ENCODE measurements at places on chromosomes 16 and 17. TPM values are rescaled to one million over a fixed set of nuclear protein-coding genes. Genes with fewer than 3 reads are reported as not detected.
A peak's percentile ranks its signal among the peaks of the same experiment; 100 is the strongest.

DNA sequence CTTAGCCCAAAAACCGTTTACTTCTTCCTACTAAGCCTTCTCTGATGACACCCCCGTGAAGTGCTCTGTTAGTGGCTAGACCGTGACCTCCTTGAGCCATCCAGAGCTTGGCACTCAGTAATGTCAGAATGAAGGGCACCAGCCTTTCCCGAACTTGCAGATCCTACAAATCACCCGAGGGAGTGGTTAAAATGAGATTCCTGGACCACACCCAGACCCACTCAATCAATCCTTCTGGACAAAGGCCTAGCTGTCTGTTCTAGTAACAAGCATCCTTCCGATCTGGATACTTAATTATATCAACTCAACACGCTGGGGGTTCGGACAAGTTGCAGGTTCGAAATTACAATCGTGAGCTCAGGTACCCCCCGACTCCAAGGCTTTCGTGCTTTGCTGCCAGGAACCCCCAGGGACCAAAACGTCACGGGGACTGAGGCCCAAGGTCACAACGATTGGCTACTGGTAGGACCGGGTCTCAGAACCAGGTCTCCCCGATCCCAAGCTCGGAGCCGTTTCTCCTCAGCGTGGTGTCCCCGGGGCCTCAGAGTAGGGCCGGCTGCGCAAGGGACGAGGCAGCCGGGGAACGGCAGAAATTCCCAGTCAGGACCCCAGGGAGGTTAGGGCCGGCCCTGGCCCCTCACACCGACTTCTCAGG is 527 bp downstream of the CIAPIN1 start:
- DNase-seq, result peak; percentile 10

DPEP1 gene
- 18.0 TPM for polyA plus RNA-seq

KCNH4 gene
- polyA plus RNA-seq, result not detected

DNA sequence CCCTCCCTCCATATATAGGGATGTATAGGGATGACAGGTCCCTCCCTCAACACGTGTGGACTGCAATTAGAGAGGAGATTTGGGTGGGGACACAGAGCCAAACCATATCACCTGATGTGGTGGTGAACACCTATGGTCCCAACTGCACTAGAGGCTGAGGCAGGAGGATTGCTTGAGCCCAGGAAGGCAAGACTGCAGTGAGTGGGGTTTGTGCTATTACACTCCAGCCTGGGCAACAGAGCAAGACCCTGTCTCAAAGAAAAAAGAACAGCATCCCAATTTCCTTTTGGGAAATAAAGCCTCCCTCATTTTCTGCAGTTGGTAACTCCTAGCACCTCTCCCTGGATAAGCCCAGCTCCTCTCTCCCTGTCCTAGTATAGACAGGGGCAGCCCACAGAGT is 23.8 kb upstream of the LYRM9 start:
- no peak for DNase-seq

RNF157 gene
- polyA plus RNA-seq, result 27.5 TPM

DNA sequence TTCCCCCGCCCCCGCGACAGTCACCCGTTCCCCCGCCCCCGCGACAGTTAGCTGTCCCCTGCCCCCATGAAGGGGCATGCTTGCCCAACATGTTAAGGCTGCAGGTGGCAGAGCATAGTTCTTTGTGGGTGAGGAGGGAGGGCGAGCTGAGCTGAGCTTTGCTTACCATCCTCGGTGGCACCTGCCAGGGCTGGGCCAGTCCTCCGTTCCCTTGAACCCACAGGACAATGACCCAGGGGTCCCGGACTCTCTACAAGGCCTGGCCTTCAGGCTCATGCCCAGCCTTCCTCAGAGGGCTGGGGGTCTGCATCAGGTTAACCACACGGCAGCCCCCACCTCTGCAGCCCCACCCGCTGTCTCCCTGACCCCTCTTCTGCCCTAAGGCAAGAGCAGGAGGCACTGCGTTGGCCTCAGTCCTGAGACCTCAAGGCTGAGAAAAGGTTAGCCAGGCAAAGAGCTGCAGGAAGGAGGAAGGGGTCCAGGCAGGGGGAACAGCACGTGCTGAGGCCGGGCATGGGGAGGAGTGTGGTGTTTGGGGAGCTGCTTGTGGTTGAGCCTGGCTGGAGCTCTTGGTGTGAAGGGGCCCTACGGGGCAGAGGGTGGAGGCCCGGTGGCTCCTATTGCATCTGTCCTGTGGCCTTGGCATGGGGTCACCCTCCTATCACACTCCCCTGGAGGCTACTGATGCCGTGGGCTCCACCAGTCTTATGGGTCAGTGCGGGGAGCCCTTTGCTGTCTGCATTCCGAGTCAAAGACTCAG is 11.4 kb upstream of the DOC2B start:
- no peak for DNase-seq

SMIM36 gene
- 0.06 TPM for polyA plus RNA-seq

- DNase-seq, result no peak
These were observed 18.5 kb downstream of the GAA start for GRCh38 chr17:80119839-80120238.

- no peak for DNase-seq
These were observed 1.6 kb downstream of the HOXB2 start for GRCh38 chr17:48543107-48543853.

DNA sequence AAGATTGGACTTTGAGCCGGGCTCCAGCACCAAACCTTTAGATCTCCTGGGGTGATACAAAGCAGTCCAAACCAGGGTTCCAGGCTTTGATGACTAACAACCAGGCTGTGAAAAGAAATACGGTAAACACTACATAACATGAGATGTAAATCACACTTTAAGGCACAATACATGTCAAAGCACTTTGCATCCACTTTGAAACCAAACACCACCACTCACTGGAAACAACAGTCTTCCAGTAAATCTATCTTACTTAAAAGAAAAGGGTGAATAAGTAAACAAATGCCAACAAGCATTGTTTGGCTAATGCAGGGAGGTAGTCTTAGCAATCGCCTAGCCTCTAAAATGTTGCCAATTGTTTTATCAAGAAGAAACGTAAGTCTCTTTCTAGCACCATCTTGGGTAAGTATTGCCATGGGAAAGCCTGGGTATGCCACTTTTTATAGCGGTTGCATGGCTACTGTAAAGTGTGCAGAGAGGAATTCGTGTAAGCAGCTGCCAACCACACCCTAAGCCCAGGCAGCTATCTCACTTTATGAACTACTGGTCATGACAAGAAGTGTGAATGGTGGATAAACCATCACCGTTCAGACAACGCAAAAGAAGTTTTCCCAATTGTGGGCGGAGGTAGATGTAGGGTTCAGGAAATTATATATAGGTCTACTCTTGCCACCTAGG is 267.4 kb upstream of the PSMD7 start:
- DNase-seq, result no peak

DNA sequence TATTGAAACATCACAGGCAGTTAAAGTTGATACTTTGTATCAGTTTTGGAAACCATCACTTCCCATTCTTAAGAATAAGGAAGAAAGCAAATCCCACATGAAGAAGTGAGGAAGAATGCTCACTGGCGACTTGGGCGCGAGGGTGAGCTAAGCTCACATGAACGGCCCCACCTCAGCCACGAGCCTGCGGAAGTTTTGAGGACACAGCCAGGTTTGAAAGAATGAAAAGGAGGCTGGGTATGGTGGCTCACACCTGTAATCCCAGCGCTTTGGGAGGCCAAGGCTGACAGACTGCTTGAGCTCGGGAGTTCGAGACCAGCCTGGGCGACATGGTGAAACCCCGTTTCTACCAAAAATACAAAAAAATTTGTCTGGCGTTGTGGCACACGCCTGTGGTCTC is 110.3 kb upstream of the CHMP6 start:
- no peak for DNase-seq

- DNase-seq, result no peak
These were observed 2.0 kb downstream of the CACNA1G start for GRCh38 chr17:50562242-50563091.

DNA sequence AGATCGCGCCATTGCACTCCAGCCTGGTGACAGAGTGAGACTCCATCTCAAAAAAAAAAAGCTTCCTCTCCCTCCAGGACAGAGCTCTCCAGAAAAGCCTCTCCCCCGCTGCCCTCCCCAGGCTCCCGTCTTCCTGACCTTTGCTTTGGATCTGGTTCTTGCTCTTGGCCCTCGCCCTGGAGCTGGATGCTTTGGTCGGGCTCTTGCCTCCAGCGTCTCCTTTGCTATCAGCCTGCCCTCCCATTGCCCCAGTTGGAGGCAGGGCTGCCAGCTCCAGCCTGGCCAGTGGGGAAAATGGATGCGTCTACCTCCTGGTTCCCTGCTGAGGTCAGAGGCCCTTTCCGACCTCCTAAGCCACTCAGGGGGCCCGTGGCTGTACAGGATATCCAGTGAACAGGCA is 35.9 kb downstream of the TRARG1 start:
- no peak for DNase-seq

PMP22 gene
- polyA plus RNA-seq, result 66.2 TPM

ASPHD1 gene
- 0.87 TPM for polyA plus RNA-seq

ZNF629 gene
- polyA plus RNA-seq, result 26.9 TPM

- DNase-seq, result no peak
These were observed 33.3 kb upstream of the RGS9 start for GRCh38 chr17:65103896-65104295.

- DNase-seq, result no peak
These were observed 23.6 kb downstream of the ALDH3A2 start for GRCh38 chr17:19672009-19672750.

DNA sequence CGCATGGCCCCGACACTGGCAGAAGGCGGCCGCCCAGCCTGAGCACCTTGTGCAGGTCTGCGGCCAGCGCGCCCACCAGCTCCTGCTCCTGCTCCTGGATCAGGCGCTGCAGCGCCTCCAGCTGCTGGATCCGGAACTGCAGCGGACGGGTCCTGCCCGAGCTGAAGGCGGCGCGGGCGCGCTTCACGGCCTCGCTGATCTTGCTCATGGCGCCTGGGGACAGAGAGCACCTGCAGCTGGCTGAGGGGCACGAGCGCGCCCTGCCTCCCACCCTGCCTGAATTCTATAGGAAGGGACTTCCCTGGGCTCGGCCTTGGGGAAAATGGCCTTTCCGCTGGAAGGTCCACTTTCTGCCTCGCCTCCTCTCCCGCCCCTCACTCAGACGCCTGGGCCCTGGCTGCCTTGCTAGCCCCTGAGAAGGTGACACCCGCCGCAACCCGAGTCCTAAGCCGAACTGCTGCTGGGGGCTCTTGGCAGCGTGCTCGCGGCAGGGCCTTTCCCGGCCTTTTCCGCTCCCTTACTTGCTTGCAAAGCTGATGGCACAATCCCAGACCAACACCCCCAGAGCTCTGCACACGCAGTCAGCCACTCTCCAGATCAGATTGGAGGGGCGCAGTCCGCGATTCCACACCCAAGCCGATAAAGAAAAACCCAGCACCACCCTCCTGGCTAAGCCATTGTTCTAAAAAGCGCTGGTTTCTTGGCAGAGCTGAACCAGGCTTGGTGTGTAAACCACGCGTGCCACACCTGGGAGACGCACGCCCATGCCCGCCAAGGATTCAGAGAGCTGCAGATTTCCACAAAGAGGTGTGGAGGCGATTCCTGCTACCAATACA is 3.0 kb downstream of the ALDH3A1 start:
- DNase-seq, result peak; percentile 77

FOXN1 gene
- 0.65 TPM for polyA plus RNA-seq

GRCh38 chr16:17397499-17397891 is 73.3 kb downstream of the XYLT1 start:
- no peak for DNase-seq

DNA sequence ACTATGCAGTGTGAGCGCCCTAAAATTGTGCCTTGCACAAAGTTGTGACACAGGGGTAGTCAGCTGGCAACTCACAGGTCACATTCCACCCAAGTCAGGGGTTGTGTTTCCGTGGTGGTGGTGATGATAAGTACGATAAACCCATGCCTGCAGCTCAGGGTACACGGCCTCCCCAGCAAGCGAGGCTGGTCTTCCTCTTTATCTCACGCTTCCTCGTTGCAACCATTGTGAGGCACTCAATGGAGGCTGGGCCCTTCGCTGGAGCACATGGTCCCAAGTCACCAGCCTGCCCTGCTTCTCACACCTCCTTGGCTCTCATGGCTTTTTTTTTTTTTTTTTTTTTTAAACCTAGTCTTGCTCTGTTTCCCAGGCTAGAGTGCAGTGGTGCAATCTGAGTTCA is 307.5 kb downstream of the CPPED1 start:
- no peak for DNase-seq

GRCh38 chr17:79796444-79796762 is 474 bp downstream of the CBX8 start:
- DNase-seq, result no peak

AHSP gene
- polyA plus RNA-seq, result 6.2 TPM

GRCh38 chr17:55168958-55169687 is 95.6 kb upstream of the HLF start:
- no peak for DNase-seq

GGT6 gene
- 8.6 TPM for polyA plus RNA-seq

DNA sequence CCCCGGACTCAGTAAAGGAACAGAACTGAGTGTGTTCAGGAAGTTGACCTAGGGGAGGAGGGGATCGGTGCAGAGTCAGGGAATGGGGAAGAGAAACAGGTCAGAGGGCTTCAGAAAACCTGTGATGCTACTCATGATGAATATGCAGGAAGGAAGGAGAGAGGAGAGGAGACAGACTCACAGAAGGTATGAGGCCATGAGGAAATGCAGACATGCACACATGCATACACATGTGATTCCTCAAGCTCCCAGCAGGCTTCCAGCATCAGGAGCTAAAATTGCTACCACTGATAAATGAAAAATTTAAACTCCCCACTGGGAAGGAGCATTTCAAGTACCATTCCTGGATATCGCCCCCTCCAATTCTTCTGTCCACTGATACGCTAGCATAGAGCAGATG is 262.6 kb downstream of the SLC39A11 start:
- DNase-seq, result no peak

GRCh38 chr16:12228602-12229499 is 252.3 kb downstream of the SNX29 start:
- DNase-seq, result peak; percentile 33

DNA sequence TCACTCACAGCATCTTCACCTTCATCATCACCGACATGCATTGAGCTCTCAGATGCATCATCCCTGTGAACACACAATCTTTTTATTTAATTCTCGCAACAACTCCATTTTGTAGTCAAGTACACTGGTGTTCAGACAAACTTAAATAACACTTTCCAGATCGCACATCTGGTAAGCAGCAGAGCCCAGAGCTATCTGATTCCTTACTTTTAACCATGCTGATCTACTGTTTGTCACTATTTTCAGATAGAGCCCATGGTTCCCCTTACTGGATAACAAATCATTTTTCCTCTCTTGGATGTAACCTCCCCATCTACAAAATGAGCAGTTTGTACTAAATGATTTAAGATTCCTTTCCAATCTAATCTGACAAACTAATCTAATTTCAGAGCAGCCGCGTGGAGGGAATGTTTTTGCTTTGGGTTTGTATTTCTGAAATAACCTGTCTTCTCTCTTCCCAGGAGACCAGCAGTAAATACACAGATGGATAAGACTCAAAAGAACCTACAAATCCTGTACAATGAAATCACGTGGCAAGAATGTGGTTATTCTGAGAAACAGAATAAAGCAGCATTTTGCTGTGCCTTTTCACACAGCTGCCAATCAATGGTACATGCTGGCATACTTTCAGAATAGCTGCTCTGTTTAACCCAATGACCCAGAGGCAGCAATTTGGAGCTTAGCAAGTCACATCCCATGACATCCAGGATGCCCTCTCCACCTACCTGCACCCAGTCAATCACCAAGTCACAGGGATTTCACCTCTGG is 72.9 kb upstream of the CCL2 start:
- DNase-seq, result no peak

KRTAP9-4 gene
- polyA plus RNA-seq, result not detected
